ENCODE measurements at places on chromosomes 16 and 17.

GRCh38 chr17:43994272-43995149, 9.9 kb upstream of the NAGS start:
- DNase-seq = peak; percentile 70

DNA sequence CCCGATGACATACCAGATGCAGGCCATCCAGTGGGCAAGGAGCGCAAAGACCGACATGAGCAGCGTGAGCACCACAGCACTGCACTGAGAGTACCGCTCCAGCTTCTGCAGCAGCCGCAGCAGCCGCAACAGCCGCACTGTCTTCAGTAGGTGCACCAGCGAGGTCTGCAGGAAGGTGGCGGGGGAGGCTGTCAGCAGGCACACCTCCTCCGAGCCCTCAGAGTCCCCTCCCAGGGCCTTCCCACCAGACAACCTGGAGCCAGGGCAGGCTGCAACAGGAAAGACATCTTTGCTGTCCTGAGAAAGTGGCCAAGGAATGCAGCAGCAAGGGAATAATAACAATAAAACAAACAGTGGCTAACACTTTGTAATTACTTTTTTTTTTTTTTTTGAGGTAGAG, 9.1 kb downstream of the KCNH4 start:
- no peak for DNase-seq

DNA sequence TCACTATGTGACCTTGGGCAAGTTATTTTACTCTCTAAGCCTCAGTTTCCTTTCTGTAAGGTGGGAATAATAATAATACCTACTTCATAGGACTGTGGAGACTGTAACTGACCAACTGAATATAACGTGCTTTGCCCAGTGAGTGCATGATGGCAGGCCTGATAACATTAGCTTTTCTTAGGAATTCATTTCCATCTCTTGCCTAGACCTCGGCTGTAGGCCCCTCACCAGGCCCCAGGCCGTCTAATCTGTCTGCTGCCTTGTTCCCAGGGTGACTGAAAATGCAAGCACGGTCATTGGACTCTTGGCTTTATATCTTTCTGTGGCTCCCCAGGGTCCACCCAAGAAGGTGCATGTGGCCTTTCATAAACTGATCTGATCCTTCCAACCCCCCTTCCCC, 6.7 kb upstream of the UBE2O start:
- DNase-seq = no peak

- no peak for DNase-seq
Measured at GRCh38 chr17:4548721-4549531, 6.3 kb downstream of the MYBBP1A start.

GRCh38 chr16:56202036-56202435, 10.7 kb downstream of the GNAO1 start:
- DNase-seq = peak; percentile 25

- DNase-seq = no peak
Measured at GRCh38 chr17:50072925-50073324, 17.0 kb downstream of the ITGA3 start.
